ENCODE measurements at places on chromosomes 3 and 15.

GRCh38 chr3:109728861-109729494 lies 391.6 kb upstream of the DPPA4 start:
- peak; percentile 21 for DNase-seq

GRCh38 chr3:24048843-24049242 lies 103.8 kb downstream of the NR1D2 start:
- peak; percentile 72 for DNase-seq

GRCh38 chr3:114242947-114243346 lies 5.6 kb upstream of the ZNF80 start:
- no peak for DNase-seq

GRCh38 chr3:148880681-148881080 lies 15.6 kb downstream of the CPA3 start:
- no peak for DNase-seq

- no peak for DNase-seq
Measured at GRCh38 chr15:76191539-76192244, 119.6 kb downstream of the ETFA start.

DNA sequence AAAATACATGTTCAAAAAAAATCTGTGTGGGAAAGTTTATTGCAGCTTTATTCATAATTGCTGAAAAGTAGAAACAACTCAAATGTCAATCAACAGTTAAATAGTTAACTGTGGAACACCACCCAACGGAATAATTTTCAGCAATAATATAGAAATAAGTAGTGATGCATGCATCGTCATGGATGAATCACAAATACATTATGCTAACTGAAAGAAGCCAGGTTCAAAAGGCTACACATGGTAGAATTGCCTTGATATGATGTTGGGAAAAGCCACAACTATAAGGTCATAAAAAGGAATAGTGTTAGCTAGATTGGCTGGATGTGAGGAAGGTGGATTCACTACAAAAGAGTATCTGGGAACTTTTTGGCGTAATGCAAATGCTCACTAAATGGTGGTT lies 82.0 kb downstream of the GMNC start:
- DNase-seq = no peak

DNA sequence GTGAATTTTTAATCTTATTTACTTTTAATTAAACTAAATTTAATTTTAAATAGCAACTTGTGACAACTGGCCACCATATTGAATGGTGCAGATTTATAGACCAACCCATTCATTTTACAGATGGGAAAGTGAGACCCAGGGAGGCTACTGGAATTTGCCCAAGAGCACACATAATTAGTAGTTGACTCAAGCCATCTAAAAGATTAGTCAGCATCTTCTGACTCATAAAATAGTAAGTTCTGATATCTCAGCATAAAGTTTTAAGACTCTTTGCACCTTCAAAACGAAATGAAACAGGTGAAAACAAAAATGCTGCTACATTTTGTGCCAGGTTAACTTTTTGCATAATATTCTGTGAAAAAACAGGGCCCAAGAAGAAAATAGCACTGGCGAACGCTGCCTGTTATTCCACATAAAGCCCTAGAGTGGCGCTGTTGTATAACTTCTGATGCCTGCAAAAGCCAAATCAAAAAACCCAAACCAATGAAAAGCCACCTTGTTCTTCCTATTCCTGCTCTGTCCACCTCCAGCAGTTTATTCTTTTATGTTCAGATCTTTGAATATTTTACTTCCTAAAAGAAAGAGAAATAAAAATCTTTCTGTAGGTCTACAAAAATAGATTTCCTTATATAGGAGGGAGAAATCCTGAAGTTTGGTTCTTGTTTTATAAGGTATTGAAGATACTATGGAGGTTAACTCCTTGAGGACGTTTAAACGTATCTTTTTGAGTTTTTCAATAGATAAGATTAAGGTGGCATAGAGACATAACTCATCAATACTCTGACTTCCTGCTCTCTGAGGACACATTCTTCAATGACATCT lies 62.8 kb downstream of the OTOL1 start:
- DNase-seq = peak; percentile 20

- DNase-seq = peak; percentile 87
Measured at GRCh38 chr3:78645628-78646310, 1122.0 kb downstream of the ROBO1 start.

GRCh38 chr15:40325700-40326099 lies 2.2 kb downstream of the INAFM2 start:
- DNase-seq = no peak

GRCh38 chr3:175704366-175705055 lies 845.4 kb downstream of the NAALADL2 start:
- no peak for DNase-seq

DNA sequence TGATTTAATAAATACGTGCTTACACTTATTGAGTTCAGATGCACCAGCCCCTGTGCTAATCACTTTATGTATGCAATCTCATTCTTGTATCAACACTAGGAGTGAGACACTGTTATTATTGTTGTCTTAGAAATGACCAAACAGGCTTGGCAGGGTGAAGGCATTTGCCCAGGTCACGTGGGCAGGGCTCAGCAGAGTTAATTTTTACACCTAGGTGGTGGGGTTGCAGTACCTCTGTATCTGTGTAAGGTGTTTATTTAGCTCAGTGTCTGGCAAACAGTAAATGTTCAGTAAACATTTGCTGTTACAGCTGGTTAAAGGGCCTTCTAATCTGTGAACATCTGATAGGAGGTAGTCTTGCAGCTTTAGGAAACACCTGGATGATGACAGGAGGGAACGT lies 200.0 kb downstream of the CACNA2D3 start:
- DNase-seq = no peak

- DNase-seq = no peak
Measured at GRCh38 chr3:55899887-55900286, 412.8 kb upstream of the WNT5A start.

- no peak for DNase-seq
Measured at GRCh38 chr3:42718338-42718737, 15.7 kb upstream of the HHATL start.

- DNase-seq = no peak
Measured at GRCh38 chr15:35107561-35107960, 22.5 kb upstream of the NANOGP8 start.

- no peak for DNase-seq
Measured at GRCh38 chr3:146701246-146701645, 96.1 kb upstream of the PLSCR5 start.

DNA sequence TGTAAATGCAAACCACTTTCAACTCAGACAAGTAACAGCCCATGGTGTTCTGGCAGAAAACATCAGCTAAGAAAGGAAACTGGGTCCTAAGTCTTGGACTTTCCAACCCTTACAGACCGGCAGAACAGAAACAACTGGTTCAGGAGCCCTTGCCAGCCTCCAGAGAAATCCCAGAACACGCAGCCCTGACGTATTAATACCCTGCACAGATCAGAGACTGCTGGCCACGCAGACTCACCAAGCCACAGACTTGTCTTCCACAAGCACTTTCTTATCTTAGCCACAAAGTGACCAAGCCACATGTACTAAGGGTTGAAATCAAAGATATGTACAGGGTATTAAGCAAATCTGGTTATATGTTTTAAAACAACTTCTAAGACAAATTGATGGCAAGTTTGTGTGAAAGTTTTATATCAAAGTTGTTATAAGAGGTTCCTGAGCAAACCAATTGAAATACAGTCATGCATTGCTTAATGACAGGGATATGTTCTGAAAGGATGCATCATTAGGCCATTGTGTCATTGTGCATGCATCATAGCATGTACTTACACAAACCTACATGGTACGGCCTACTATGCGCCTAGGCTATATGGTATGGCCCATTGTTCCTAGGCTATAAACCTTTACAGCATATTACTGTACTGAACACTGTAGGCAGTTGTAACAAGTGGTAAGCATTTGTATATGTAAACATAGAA lies 36.8 kb downstream of the BTD start:
- peak; percentile 59 for DNase-seq

DNA sequence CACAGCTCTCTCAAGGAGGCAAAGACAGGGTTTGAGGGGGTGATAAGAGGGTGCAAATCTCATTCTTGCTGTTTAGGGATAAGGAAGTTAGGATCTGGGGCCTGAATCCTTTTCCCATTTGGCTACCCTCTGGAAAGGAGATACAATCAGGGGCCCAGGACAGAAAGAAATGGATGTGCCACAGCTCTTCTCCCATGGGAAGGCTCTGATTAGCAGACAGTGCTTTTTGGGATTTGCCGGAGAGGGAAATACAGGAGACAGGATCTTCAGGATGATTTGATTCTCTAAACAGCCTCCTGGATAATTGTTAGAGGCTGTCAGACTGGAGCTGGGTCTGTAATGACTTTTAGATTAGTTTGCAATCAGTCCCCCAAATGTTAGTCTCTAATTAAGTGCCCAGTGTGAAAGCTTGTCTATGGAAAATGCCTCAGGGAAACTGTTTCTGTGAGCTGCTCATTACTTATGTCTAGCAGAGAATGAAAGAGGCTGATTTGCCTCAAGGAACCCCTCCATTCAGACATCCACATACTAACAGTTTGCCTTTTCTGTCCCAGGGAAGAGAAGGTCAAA lies 67.6 kb downstream of the COL6A5 start:
- no peak for DNase-seq

DNA sequence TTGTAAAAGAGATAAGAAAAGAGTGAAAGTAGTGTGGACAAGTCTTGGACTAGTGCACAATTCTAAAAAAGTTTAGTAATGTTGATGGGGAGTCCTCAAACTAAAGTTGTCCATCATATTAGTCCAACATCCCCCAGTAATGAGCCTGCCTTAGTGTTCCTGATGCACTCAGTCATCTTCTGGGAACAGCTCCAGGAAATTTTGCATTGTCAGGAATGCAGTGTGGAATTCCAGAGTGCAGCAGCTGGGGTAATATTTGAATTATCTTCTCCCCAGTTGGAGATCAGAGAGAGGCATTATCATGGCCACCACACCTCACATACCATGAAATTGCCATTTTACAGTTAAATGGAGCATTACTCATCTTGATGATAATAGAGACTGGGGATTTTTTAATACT lies 528.8 kb upstream of the NAALADL2 start:
- peak; percentile 92 for DNase-seq

GRCh38 chr3:193545304-193545703 lies 9.4 kb downstream of the ATP13A4 start:
- DNase-seq = no peak

- no peak for DNase-seq
Measured at GRCh38 chr3:133859381-133860234, 36.1 kb downstream of the RAB6B start.

GRCh38 chr3:53921296-53921695 lies 29.6 kb upstream of the SELENOK start:
- no peak for DNase-seq

- no peak for DNase-seq
Measured at GRCh38 chr3:139586420-139587017, 47.0 kb upstream of the RBP1 start.

GRCh38 chr3:192901435-192901834 lies 16.2 kb downstream of the MB21D2 start:
- DNase-seq = peak; percentile 94

GRCh38 chr3:25580534-25580933 lies 84.2 kb downstream of the TOP2B start:
- DNase-seq = no peak

GRCh38 chr3:156637480-156638022 lies 36.8 kb upstream of the TIPARP start:
- DNase-seq = no peak

- no peak for DNase-seq
Measured at GRCh38 chr15:92645051-92645631, 10.4 kb downstream of the FAM174B start.

GRCh38 chr3:126682009-126682408 lies 22.0 kb upstream of the CHCHD6 start:
- DNase-seq = no peak

DNA sequence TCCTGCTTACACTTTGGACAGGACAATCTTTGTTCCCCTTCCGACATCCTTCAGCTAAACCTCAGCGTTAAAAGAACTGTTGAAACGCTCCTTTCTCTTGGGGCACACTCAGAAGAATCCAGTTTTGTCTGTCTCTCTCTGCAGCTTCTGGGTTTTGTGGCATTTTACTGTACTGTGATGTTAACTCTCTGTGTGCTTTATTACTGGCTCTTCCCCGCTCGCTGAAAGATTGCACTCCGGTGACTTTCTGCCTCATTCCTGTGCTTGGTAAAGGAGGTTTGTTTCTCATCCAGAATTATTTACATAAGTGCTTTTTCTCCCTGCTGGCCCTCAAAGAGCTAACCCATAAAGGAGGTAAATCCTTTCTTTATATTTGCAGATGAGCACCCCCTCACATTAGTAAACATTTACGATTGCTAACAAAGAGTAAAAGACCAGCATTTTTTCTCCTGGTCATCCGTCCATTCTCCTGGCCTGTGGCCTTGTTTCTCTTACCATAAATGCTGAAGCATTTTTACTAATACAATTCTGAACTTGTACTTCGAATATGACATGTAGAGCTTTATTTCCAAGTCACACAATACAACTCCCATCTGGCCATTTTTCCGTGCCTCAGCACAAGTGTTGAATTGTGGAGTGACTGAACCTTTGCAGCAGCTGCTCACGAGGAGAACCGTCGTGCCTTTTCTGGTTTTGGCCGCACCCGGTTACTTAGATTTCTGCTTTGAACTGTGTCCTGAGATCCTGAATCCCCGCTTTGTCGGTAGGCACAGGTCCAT lies 69.3 kb upstream of the RPL35A start:
- no peak for DNase-seq

DNA sequence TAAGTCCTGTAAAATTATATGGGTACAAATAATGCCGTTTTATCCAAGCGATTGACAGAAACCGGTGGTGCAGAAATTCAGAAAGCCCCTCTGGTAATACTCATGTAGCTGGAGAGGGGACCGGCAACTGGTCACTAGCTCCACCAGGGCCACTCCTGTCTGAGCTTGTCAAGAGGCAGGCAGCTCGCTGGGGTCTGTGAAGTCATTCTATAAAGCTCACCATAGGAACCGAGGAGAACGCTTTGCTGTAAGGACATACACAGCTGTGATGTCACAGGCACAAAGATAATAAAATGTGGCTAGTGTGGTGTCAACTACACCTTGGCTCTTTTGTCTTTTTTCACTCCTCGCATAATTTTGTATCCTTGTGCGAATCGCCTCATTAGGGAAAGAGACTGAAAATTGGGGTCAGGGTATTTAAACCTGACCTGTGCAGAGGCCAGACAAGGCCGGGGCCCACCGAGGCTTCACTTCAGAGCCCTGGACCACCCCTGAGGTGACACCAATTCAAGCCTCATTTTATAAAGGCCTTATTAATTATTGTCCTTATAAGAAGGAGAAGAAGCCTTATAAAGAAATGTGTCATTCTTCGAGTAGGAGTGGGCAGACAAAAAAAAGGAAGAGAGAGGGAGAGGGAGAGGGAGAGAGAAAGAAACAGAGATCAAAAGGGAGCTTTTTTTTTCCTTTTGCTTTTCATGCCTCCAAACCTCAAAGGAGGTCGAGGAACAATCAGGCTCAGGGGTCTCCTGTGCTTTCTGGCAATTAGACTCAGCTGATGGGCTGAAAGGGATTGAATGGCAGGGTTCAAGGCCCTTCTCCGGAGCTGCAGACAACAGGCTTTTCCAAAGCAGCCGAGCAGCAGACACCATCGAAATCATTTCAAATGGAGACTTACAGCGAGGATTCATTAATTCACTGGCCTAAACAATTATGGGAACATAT lies 813.3 kb upstream of the ARRDC4 start:
- DNase-seq = no peak
